ENCODE measurements at places on chromosomes 7 and 10. TPM values are rescaled to one million over a fixed set of nuclear protein-coding genes. Genes with fewer than 3 reads are reported as not detected.

GRCh38 chr7:5279734-5280133, 3.0 kb upstream of the SLC29A4 start:
- no peak for DNase-seq

- no peak for DNase-seq
Observed at GRCh38 chr7:50664937-50665336, 99.7 kb upstream of the DDC start.

DNA sequence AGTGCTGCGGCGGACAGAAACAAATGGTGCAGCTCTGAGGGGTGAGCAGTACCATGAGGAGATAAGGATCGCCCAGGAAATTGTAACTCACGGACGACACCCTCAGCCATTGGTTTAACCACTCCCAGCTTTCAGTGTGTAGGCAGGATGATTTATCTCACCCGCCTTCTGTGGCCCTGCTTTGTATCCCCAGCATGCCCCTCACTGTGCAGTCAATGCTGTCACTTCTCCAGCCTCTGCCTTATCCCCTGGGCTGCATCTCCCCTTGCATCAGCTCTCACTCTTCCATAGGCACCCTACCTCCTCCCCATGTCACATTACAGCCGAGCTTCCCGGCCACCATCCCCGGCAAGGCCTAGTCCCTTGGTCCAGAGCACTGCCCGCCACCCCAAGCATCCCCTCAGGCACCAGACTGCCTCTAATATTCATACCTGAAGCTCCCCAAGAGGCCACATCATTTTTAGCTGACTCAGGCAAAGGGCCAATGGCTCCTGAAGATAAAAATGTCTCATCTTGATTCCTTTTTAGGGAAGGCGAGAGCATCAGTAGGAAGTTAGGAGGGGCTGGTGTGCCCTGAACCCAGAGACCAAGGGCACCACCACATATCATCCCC, 77.1 kb downstream of the CARD11 start:
- no peak for DNase-seq

DNA sequence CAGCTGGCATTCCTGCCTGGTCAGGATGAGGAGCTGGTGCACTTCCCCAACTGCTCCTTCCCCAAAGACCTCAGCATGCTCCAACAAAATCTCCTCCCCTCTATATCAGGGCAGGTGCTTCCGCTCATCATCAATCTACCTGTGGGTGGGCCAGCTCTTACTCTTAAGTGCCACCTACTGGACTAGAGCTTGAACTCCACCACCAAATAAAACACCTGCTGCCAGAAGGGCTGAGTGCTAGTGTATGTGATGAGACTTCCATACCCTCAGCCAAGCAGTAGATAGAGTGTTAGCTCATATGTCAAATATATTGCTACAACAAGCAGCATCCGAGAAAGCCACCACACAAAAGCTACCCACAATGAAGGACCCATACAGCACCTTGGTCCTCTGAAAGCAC, 264.3 kb downstream of the RNLS start:
- DNase-seq: no peak

GRCh38 chr7:31747553-31747952, 60.5 kb downstream of the PPP1R17 start:
- DNase-seq: no peak

DNA sequence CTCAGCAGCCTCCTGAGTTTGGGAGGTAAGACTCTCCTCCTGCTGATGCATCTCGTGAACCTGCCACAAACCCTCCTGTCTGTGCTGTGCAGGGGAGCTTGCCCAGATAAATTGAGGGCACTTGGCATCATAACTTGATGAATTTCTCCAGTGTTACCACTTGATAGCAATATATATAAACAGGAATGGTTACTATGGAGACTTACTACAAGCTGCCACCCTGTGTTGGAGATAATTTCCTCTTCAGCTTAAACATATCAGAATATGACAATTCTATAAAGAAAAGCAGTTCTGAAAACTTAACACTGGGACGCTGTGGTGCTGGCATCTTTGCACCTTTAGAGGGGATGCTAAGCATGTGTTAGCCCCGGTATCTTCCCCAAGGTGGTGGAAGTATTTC, 14.9 kb downstream of the PFKFB3 start:
- no peak for DNase-seq

GRCh38 chr10:132316133-132316532, 8.4 kb upstream of the STK32C start:
- DNase-seq: no peak

The NPY gene
- 5.4 TPM for total RNA-seq

GRCh38 chr7:7351832-7352231, 169.5 kb downstream of the C1GALT1 start:
- DNase-seq: no peak

DNA sequence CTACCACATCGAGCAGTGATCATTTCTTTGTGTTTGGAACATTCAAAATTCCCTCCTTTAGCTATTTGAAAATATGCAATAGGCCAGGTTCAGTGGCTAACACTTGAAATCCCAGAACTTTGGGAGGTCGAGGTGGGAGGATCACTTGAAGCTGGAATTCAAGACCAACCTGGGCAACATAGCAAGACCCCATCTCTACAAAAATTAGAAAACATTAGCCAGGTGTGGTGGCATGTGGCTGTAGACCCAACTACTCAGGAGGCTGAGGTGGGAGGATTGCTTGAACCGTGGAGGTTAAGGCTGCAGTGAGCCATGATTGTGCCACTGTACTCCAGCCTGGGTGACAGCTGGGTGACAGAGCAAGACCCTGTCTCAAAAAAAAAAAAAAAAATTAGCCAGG, 15.3 kb upstream of the EXOC4 start:
- DNase-seq: no peak

The EFCAB10 gene
- not detected for total RNA-seq

- DNase-seq: no peak
Observed at GRCh38 chr7:3957472-3958108, 656.5 kb downstream of the SDK1 start.

- DNase-seq: no peak
Observed at GRCh38 chr7:35250452-35250851, 3.4 kb downstream of the TBX20 start.

DNA sequence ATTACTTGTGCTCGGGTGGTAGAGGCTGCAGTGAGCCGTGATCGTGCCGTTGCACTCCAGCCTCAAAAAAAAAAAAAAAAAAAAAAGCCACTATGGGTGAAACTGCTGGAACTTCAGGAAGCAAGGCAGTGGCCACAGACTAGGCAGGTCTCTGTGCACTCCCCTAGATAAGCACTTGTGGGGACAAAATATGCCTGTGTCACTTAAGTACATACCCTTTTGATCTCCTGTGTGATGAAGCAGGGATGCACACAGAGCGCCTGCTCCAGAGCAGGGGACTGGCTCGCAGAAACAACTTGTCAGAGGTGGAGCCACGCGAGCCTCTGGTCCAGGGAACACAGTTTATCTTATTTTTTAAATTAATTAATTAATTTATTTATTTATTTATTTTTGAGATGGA, 42.9 kb upstream of the PSAP start:
- DNase-seq: no peak

GRCh38 chr7:152312316-152312715, 123.5 kb downstream of the KMT2C start:
- DNase-seq: no peak

The OR13A1 gene
- total RNA-seq: not detected

- DNase-seq: peak; percentile 86
Observed at GRCh38 chr7:100469227-100470044, 5.4 kb upstream of the SPACDR start.

DNA sequence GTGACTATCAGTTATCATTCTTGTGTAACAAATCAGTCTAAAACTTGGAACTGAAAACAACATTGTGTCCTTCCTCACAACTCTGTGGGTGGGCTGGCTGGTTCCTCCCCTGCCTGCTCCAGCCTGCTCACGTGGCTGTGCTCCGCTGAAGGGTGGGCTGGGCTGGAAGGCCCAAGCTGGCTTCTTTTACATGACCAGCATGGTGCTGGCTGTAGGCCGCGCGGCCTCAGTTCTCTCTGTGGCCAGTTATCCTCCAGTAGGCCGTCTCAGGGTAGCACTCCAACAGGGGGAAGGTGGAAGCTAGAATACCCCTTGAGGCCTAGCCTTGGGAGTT, 11.3 kb downstream of the ADAMTS14 start:
- no peak for DNase-seq

The SHTN1 gene
- 9.2 TPM for total RNA-seq

- DNase-seq: no peak
Observed at GRCh38 chr10:128850647-128851046, 616.4 kb upstream of the MGMT start.

The SNX10 gene
- total RNA-seq: 15.9 TPM

DNA sequence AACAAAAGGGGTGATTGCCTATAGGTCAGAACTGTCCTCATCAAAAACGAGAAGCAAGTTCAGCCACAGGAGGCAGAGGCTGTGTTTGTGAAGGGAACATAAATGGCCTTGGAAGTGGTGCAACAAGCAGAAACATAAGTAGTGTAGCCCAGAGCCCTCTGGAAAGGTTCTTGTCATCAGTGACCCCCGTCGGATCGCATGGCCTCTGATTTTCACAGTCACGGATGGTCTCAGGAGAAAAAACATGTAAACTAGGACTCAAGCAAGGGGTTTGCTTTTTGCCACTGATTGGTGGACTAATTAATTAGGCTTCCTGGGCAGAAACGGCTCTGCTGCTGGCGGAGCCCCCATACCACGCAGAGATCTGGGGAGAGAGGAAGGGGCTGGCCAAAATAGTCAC, 496.5 kb upstream of the MKI67 start:
- DNase-seq: no peak

The OR6V1 gene
- total RNA-seq: not detected

DNA sequence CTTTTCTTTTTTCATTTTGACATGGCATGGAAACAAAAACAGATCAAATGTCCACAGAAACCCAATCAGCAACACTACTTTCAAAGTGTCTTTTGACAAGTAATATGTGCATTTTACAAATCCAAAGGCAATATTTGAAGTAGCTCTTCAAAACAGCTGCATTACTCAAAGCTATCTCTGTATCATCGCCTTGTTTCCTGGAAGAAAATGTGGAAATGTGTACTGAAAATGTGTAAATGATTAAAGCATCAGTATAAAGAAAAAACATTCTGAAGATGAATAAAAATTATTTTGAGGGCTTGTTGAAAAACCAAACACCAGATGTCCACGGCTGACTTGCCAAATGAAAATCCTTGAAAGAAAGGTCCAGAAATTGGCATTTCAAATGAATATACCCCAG, 16.5 kb upstream of the ITGB8 start:
- no peak for DNase-seq
